ENCODE measurements at places on chromosomes 7 and 10.

GRCh38 chr7:36661135-36661840 is 63.0 kb downstream of the AOAH start:
- no peak for DNase-seq

DNA sequence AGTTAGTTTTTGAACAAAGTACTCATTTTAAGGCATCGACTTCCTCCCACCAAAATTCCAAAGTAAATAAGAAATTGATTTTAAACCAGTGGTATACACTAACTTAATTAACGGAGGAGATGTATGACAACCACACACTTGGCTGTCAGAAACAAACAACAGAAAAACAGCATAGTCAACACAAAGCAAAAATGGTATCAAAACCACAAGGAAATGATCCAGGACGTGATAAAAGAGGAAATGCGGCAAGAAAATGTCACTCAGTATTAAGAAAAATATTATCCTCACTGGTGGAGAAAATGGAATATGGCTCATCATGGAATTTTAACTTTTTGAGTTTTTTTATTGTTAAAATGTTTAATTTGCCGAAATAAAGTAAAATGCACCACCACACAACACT is 17.5 kb downstream of the KIAA1549 start:
- no peak for DNase-seq

- DNase-seq = no peak
These were observed 83.6 kb downstream of the KMT2E start for GRCh38 chr7:105097619-105098018.

DNA sequence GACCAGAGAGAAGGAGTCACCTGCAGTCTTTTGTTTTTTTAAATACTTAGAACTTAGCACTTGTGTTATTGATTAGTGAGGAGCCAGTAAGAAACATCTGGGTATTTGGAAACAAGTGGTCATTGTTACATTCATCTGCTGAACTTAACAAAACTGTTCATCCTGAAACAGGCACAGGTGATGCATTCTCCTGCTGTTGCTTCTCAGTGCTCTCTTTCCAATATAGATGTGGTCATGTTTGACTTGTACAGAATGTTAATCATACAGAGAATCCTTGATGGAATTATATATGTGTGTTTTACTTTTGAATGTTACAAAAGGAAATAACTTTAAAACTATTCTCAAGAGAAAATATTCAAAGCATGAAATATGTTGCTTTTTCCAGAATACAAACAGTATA is 13.5 kb downstream of the GHITM start:
- DNase-seq = no peak

DNA sequence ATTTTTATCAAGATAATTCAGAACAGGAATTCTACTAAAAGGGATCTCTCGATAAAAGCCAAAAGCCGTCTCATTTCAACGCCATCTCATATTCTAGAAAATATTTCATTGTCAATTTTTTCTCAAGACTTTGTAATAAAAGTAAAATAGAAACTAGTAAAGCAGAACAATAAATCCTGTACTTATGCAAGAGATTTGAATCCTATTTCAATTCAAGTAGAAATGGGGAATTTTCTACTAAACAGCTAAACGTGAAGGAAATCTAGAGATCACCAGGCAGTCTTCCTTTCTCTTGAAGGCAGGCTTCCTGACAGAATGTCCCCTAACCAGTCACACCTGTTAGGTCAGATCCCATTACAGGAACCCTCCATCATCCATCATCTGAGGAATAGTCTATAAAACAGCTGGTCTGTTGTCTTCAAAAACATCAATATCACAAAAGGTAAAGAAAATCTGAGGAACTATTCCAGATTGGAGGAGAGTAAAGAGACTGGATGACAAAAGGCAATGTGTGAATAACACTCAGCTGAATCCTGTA is 23.7 kb downstream of the USP6NL start:
- no peak for DNase-seq

GRCh38 chr7:12328888-12329770 is 74.5 kb downstream of the VWDE start:
- no peak for DNase-seq

- no peak for DNase-seq
These were observed 846.5 kb downstream of the TYW1 start for GRCh38 chr7:67843001-67843565.

DNA sequence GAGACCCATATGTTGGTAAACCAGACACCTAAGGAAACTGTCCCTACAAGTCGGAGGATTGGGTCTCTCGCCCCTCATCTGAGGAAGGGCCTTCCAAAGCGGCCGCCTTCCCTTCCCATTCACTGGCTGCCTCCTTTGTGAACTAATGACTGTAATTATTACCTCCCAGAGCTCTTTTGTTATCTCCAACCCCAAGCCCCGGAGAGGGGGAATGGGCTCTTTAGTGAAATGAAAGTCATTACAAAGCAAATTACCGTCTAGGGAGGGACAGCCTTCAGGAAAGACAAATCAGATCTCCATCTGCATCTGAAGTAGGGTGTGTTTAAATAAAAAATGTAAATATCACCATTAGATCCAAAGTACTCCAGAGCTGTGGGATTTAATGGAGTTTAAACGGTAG is 2.6 kb upstream of the GAD2 start:
- DNase-seq = no peak

GRCh38 chr10:18476076-18476647 is 175.2 kb downstream of the NSUN6 start:
- DNase-seq = no peak

DNA sequence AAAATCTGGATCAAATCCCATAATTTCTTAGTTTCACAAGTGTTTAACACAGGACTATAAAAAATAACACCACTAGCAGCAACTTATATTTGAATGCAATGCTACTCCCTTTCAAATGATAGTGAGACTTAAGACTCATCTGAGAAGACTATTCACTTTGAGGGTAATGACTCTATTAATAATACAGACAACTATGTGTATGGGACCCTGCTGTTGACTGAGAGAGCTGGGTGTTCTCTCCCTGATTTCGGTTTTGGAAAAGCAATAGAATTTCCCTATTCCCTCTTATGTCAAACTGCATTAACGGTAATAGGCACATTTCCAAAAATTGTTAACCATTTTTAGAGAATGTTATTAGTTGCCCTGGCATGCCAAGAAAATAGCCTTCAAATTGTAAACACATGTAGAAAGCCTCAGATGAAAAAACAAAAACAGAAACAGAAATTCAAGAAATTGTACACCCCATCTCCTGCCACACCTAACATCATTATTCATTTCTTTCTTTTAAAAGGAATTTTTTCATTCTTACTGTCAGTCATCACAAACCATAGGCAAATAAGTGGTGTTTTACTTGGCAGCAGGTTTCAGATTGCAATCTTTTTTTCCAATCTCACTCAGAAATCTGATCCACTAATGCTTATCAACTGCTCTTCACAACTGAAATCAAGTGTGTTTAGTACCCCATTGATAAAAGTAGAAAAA is 153.7 kb downstream of the TFPI2 start:
- no peak for DNase-seq

- DNase-seq = no peak
These were observed 69.0 kb upstream of the ARHGAP21 start for GRCh38 chr10:24792638-24793037.

GRCh38 chr7:18458830-18459229 is 36.7 kb upstream of the HDAC9 start:
- no peak for DNase-seq

- no peak for DNase-seq
These were observed 274.7 kb downstream of the USP6NL start for GRCh38 chr10:11336722-11337162.

- no peak for DNase-seq
These were observed 163.5 kb downstream of the SH3PXD2A start for GRCh38 chr10:103691723-103692435.

GRCh38 chr7:45622058-45622457 is 47.9 kb downstream of the ADCY1 start:
- no peak for DNase-seq

GRCh38 chr7:9890092-9890491 is 1083.6 kb upstream of the PHF14 start:
- no peak for DNase-seq

DNA sequence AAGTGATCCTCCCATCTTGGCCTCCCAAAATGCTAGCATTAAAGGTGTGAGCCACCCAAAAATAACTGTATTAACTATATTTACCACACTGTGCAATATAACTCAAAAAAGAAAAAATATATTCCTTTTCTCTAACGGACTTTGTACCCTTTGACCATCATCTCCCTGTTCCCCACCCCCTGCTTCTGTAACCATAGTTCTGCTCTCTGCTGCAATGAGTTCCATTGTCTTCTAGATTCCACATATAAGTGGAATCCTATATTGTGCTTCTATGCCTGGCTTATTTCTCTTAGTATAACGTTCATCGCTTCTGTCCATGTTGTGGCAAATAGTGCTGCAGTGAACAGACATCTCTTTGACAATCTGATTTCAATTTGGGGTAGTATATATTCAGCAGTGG is 4.2 kb downstream of the TMEM248 start:
- DNase-seq = no peak

- DNase-seq = no peak
These were observed 102.4 kb upstream of the VWC2 start for GRCh38 chr7:49670991-49671390.

DNA sequence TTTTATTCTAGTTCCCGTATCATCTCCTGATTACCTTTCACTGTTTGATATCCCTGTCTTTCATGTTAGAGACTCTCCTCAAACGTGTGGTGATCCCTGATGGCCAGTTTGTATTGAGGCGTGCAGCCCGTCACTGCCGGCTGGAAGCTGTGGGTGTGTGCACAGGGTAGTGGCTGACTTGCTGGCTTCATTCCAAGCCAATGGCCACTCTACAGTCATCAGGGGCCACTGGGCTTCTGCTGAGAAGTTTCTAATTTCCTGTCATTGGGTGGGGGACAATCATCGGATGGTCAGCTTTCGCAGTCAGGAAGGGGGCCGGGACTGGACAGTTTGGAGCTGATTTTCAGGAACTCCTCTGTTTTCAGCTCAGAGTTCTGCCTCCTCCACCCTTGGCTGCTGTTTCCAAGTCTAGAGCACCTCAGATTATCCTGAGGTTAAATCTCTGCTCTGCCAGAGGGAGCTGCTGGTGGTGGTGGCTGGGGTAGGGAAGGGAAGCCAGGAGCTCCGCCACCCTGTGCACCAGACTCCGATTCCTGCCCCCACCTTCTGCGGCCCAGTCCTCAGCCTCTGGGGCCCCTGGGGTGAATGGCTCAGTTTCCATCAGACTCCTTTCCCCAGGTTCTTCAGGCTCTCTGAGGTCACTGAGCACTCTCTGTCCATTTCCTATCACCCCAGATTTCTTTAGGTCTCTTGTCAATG is 34.9 kb downstream of the BAIAP2L1 start:
- no peak for DNase-seq

DNA sequence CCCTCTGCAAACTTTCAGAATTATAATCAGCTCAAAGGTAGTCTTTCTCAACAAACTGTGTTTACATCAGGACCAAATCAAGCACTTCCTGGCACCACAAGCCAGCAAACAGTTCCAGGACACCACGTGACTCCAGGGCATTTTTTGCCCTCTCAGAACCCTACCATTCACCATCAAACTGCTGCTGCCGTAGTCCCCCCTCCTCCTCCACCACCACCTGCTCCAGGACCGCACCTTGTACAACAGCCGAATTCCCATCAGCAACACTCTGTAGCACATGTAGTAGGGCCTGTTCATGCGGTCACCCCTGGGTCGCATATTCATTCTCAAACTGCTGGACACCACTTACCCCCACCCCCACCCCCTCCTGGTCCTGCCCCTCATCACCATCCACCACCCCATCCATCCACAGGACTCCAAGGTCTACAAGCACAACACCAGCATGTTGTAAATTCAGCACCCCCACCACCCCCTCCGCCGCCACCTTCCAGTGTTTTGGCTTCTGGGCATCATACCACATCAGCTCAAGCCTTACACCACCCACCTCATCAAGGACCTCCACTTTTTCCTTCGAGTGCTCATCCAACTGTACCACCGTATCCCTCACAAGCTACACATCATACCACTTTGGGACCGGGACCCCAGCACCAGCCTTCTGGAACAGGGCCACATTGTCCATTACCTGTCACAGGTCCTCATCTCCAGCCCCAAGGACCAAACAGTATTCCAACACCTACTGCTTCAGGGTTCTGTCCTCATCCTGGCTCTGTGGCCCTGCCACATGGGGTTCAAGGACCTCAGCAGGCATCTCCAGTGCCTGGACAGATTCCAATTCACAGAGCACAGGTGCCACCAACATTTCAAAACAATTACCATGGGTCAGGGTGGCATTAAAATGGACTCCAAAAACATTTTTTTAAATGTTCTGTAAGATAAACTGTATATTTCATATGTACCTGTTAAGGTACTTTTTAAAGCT is 98.7 kb downstream of the KMT2E start:
- DNase-seq = no peak

GRCh38 chr7:961546-962400 is 7.3 kb upstream of the ADAP1 start:
- DNase-seq = no peak

DNA sequence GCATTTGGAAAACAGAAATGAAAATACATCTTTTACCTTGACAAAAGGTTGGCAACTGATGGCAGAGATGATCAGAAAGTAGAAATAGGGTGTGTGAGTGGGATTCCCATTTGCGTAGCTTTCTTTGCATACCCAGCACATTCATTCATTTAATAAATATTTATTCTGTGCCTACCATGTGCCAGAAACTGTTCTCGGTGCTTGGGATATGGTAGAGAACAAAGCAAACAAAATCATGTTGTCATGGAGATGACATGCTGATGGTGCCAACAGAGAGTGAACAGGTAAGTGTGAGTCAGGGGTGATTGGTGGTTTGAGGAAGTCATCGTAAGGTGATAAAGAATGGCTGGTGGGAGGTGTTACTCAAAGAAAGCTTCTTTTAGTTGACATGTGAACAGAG is 45.4 kb downstream of the CACNB2 start:
- DNase-seq = no peak

- DNase-seq = no peak
These were observed 243.5 kb downstream of the ADK start for GRCh38 chr10:74394416-74394969.

DNA sequence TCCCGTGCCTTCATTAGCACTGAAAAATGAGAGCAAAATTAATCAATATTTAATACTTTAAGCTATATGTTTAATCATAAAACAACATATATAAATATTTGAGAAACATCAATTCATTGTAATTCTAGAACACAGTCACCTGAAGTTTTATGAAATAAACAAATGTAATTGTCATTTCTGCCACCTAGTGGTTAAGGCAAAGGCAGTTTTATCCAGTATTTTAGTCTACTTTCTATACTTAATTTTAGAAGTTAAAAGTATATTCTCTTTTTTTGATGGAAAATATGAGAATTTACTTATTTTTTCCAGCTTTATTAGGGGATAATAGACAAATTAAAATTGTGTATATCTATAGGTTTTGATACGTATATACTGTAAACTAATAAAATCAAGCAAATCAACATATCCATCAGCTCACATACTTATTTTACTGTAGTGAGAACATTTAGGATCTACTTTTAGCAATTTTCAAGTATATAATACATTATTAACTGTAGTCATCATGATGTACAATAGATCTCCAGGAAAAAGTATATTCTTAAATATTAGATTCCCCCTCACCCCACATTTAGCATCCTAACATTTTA is 16.9 kb downstream of the PCGF6 start:
- DNase-seq = peak; percentile 44

GRCh38 chr10:97135464-97135863 is 50.3 kb downstream of the SLIT1 start:
- DNase-seq = no peak

GRCh38 chr10:133100706-133101415 is 13.1 kb downstream of the ADGRA1 start:
- no peak for DNase-seq

- DNase-seq = no peak
These were observed 136.9 kb upstream of the PTN start for GRCh38 chr7:137480401-137480800.

GRCh38 chr7:2037301-2037807 is 195.4 kb downstream of the MAD1L1 start:
- DNase-seq = peak; percentile 15
